ENCODE measurements at places on chromosomes 2 and 18.

GRCh38 chr2:6474161-6475140 is 391.3 kb downstream of the CMPK2 start:
- DNase-seq: no peak

DNA sequence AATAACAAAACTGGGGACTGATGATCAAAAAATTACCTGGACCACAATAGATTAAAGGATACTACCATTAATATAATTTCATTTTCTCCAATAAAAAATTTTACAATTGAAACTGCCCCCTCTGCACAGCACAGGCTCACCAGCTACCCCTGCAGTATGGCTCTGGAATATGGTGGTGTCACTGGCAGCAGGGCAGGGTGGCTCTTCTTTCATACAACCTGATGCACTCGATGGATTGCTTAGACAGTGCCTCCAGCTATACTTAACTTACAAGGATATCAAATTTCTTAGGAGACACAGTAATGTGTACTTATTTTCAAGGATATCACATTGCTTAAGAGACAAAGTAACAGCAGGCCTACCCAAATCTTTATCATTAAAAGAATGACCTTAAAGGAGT is 124.0 kb downstream of the PRELID3A start:
- no peak for DNase-seq

DNA sequence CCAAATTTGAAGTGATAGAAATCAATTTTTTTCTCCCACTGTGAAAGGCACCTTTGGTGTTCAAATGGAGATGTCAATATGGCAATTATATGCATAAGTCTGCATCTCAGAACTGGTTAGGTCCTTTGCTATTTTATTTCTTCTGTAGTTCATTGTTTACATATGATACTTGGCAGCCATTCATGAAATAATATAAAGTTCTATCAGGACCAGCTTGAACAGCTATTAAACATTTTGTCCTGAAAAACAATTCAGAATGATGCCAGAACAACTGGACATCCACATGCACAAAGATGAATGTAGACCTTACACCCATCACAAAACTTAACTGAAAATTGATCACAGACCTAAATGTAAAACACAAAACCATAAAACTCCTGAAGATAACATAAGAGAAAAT is 41.8 kb upstream of the ARHGAP28 start:
- DNase-seq: no peak

- DNase-seq: no peak
These were observed 1410.4 kb upstream of the ZEB2 start for GRCh38 chr2:145930318-145930717.

DNA sequence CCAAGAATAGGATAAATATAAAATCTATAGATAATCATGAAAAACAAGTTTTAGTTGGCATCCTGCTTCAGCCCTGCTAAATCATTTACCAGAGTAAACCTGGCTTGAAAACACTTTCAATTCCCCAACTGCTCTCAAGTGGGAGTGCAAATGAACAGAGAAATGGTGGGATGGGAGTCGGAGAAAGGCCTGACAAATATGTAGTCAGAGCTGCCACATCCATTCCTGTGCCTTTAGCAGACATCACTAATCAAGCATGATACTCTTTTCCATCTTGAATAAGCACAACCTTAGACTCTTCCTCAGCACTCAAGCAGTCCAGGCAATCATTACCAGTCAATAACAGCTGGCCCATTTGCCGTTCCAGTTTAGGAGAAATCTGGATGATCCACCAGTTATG is 101.3 kb downstream of the ANKRD44 start:
- no peak for DNase-seq

- no peak for DNase-seq
These were observed 928.3 kb upstream of the NRXN1 start for GRCh38 chr2:51960281-51960680.

DNA sequence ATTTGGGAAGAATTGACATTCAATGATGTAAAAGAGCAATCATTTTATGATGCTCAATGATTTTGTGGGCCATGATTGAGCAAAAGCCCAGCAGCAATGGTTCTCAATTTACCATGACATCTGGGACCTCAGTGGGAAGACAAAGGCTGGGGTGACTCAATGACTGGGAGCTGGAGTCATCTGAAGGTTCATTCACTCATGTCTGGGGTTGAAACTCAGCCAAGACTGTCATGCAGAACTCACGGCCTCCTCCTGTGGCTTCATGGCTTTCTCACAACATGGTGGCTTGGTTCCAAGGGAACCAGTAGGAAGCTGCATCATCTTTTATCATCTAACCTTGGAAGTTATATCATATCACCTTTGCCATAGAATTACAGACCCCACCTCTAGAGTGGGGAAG is 45.1 kb upstream of the CD226 start:
- DNase-seq: peak; percentile 35

GRCh38 chr2:177852389-177852788 is 220.2 kb downstream of the PDE11A start:
- no peak for DNase-seq

DNA sequence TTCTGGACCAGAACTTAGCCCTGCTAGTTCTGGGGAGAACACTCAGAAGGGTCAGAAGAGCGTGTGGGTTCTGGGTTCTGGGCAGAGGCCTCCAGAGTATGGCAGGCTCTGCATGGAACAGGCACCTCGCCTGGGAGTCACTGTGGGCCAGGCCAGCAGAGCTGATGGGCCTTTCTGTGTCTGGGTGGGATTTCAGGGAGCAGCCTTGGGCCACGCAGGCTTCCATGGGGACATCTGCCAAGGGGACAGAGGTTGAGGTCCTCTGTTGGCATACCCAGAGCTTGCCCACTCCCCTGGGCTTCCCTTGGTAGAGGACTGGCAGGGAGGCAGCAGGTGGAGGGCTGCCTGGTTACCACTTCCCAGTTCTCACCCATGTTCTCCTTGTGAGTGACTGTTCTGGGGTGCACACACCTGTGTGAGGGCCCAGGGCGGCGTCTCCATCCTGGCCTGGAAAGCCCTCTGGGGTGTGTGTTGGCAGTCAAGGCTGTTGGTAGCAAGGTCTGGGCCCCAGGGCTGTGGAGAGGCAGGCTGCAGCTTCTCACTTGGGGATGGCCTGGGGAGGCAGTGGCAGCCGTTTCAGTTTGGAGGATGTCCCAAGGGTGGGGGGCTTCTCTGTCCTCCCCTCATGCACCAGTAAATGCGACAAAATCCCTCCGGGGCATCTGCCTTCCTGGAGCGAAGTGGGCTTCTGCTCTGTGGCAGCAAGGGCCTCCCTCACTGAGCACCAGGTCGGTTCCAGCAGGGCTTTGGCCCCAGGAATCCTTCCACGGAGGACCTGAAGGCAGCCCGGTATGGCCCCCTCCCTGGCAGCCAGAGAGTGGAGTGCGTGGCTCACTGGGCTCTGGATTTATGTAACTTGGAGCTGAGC is 74.6 kb upstream of the HDAC4 start:
- no peak for DNase-seq

DNA sequence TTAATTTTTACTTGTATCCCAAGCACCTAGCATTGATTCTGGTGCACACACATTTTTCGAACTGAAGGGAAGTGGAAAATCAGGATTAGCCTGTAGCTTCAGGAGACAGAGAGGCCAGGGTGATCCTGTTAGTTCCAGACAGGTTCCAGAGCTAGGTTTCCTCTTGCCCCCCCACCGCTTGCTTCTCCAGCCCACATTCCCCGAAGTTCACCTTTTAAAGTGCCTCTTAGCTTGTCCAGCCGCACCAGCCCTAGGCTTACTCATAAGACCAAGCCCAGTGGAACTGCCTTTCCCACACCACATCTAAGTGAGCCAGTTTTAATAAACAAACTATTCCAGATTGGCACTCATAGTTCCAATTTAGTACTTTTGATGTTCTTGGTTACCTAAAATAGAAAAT is 898.6 kb upstream of the KLHL29 start:
- DNase-seq: no peak

DNA sequence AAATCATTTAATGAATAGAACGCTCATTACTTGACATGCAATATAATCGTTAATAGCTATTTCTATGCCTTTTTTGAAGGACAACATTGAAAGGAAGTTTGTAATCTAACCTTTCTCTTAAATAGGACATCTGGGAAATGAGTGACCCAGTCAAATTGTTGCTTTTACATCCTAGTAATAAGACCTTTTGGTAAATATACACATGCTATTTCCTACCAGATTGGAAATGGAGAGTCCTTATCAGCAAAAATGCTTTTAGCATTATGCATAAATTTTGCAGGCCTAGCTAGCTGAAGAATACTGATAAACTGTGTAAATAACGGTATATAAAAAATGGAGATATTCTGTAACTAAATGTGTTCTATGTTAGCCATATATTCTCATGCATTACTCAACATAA is 567.3 kb upstream of the DSEL start:
- no peak for DNase-seq

- DNase-seq: no peak
These were observed 39.5 kb upstream of the NOTO start for GRCh38 chr2:73162856-73163391.

DNA sequence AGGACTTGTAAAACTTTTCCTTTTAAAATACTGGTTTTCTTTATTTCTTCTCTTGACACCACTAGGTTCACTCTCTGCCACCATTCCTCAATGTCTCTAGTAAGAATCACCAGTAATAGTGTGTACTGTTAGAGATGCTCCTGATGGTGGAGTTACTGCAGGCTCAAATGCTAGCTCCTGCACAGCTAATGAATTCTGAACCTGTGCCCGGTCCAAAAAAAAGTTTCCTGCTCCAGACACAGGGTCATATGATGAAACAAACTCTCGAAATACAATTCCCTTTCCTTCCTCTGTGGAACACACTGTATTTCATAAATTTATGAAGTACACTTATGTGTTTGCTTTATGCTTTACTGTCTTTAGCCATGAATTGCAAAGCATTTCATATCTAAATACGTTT is 19.2 kb downstream of the PMS1 start:
- no peak for DNase-seq

DNA sequence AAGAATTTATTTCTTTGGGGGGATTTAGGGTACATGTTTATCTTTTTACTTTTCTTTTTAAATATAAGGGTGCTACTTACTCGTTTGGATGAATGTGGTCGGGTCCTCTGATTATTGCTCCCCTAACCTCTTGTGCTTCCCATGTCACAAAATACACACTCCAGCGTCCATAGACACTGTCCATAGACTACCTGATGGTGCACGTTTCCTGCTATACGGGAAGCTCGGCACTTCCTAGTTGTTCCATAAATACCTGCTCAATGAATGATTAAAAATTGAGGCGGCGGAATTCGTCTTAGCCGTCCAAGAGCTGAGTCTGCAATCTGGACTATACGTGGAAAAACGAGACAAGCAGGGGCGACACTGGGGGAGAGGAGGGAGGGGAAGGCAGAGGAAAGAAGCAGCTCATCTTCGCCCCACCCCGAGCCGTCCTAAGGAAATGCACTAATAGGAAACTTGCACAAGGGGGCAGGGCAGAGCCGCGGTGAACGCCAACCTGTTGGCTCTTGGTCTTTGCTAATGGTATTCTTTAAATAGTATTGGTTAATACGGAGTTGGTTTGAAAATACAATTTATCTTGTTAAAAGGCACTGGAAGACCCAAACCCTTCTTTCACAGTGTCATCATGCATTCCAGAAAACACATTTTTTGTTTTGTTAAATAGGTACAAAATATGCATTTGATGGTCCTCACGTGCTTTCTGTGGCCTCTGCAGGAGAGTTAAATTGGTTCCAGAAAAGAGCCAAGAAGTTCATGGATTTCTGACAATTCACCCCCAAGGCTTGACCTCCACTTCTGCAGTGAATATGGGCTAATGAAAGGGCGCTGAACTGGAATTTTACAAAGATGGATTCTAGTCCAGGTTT is 73.0 kb upstream of the KCTD1 start:
- DNase-seq: no peak

- no peak for DNase-seq
These were observed 92.2 kb upstream of the NCKAP5 start for GRCh38 chr2:133660510-133660909.

GRCh38 chr2:218476676-218477075 is 57.8 kb downstream of the VIL1 start:
- DNase-seq: peak; percentile 56

GRCh38 chr2:143513081-143513480 is 383.9 kb downstream of the ARHGAP15 start:
- DNase-seq: peak; percentile 81

GRCh38 chr2:7029291-7030059 is 112.3 kb downstream of the RNF144A start:
- no peak for DNase-seq

DNA sequence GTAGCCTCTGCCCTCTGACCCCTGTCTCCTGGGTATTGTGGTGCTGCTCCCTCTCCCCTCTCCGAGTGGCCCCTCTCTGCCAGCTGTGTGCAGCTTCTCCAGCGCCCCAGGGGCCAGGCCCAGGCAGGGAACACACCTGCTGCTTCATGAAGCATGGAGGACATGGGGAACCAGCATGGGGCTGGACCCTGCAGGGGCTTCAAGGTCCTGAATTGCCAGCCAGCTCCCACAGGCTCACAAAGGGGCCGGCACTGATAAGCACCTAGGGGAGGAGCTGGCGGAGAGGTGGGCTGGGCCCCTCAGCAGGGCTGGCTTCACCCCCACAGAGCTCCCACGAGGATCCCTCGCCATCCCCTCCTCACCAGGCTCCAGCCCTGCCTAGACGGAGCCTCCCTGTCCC is 77.4 kb upstream of the GPC1 start:
- DNase-seq: no peak

DNA sequence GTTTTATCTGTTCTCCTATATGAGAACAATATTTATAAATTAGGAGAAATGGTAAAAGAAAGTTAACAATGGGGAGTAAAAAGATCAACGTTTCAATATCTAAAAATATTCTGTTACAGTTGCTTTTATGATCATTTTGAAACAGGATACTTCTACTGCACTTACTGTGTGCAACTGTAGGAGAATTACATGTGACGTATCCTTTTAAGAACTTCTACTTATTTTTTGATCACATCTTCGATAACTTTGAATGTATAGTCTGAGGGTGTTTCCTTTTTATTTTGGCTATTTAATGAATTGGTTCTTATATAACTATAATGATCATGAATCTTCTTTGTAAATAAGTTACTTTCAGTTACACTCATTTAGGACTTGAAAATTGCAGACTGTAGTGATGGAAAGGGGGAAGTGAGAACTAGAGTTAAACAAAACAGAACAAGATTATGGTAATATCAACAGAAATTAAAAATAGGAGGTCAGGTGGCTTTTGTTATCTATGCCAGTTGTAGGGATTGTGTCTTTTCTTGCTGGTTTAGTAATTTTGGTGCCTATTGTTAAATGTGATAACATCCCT is 109.9 kb downstream of the MSTN start:
- no peak for DNase-seq

DNA sequence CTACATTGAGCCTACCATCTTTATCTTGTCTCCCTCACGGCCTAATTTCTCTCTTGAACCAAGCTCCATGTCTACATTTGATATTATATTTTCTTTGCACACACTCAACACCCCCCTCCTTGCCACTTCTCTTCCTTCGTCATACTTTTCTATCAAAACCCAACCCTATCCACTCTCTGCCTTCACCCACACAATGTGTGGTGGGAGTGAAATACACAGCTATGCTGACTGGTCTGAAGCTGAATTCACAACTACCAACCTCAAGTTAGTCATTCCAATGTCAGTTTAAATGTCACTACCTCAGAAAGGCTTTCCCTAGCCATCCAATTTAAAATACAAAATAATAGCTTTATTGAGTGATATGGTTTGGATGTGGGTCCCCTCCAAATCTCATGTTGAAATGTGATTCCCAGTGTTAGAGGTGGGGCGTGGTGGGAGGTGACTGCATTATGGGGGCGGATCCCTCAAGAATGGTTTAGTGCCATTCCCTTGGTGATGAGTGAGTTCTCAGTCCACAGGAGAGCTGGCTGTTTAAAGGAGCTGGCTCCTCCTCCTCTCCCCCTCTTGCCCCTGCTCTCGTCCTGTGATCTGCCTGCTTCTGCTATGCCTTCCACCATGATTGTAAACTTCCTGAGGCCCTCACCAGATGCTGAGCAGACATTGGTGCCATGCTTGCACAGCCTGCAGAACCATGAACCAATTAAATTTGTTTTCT is 112.1 kb downstream of the DTNB start:
- no peak for DNase-seq
